ENCODE measurements at places on chromosomes 1 and 21. TPM values are rescaled to one million over a fixed set of nuclear protein-coding genes. Genes with fewer than 3 reads are reported as not detected.

- no peak for DNase-seq
Measured at GRCh38 chr1:77401384-77401783, 119.6 kb downstream of the AK5 start.

Gene CYP4A11
- not detected for total RNA-seq

Gene PLPPR4
- total RNA-seq, result 1.0 TPM

DNA sequence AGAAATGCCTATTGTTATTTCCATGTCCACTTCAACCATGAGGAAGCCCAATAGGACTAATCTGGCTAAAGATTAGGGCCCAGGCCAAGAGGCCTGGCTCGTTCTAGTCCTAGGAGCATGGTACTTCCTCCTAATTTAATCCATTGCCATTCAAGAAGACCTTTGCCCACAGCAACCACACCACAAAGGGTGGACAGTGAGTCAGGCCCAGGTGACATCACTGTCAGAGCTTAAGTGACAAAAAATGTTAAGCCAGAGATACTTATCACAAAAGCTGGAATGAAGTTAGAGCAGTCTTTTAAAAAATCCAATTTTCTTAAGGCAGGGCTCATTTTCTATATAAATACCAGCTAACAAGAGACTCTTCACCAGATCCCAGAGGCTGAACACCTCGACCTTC, at the start of gene SPRR3:
TSS of gene SPRR3 (plus strand) at position 368 of the 400 bp plus-strand sequence. CDS start 1,272 bp downstream, outside the sequence.
- no peak for DNase-seq

DNA sequence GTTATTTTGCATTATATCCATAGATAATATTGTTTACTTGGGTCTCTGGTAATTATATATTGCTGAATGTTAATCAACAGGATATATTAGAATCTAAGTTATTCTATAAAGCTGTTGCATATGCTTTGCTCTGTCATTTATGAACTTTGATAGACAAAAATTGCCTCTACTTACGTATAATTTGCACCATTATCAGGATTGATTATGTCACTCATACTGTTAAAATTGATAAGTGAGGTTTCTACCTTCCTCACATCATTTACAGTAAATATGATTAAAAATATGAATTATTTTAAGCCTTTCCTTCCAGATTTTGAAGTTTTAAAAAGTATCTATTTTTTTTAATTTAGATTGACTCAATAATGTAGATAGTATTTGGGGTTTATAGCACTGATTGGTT, 1540.4 kb upstream of the PRMT6 start:
- DNase-seq, result no peak

- no peak for DNase-seq
Measured at GRCh38 chr21:45355573-45355972, 49.4 kb upstream of the COL18A1 start.

Gene SDC3
- total RNA-seq, result 29.5 TPM

DNA sequence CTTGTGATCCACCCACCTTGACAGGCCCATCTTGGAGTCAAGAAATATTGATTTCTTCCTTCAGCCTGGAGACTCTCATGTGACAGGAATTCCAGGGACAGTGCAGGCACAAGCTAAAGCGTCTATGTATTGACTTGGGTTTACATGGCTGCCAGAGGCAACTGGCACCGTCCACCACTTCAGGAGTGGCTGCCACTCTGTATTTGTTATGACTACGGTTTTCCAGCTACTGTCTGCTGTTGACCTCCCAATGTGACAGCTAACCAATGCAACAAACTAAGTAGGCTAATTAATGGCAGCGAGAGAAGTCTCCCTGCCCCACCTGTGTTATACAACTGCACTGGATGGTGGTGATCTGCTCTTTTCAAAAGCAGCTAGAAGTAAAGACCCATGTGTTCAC, 56.9 kb downstream of the CD58 start:
- peak; percentile 51 for DNase-seq

- DNase-seq, result no peak
Measured at GRCh38 chr1:63611231-63611630, 18.0 kb downstream of the PGM1 start.

Gene SLC5A9
- not detected for total RNA-seq

- DNase-seq, result no peak
Measured at GRCh38 chr1:201069636-201070035, 42.6 kb downstream of the CACNA1S start.

Gene MYCL
- total RNA-seq, result 1.3 TPM

DNA sequence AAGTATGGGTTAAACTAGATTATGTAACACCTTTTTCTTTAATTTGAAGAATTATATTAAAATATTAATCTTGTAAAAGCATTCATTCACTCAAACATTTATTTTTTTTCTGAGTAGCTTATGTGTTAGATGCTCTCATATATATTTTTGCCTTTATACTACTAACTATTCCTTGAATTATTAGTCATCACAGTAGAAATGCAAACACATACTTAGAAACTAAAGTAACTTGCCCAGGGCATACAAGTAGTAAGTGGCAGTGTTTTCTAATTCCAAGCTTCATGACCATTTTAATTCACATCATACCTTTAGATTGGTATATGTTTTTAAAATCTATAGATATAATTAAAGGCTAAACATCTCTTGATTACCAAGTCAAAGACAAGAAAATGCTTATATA, 1271.0 kb downstream of the BRINP3 start:
- no peak for DNase-seq

- DNase-seq, result no peak
Measured at GRCh38 chr1:39842836-39843235, 40.5 kb downstream of the TRIT1 start.

Gene PGBD5
- 6.0 TPM for total RNA-seq

DNA sequence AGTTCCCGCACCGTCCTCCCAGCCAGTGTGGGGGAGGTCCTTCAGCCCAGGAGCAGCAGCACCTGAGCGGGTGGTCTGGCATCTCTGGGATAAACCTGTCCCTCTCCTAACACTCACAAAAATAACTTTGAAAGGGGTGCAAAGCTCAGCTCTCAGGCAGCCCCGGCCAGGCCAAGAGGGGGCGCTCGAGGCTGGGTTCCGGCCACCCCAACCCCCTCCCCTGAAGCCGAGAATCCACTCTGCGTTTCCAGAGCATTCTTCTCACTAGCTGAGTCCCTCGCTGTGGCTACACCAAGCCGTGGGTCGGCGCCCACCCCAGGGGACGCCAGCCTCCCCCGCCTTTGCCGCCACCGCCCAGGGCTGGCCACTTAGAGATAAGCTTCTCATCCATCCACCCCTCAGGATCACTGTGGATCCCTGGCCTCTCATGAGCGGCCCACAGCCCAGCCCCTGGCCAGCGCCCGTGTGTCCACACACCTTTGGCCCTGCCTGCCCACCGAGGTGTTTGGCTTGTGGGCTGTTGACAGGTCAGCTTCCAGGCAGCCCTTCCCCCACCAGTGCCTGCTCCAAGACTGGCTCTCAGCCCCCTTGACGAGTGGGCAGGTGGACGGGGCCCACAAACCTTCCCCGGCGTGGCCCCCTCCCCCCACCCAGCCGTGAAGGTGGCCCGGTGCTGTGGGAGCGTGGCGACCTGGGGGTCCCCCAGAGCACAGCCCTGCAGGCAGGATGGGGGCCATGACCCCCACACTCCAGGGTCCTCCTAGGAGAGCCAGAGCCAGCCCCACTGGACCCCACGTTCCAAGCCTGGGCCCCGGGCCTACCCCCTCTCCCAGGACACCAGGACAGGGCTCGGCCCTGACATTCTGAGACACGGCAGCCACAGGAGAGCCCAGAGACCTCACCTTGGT, 1.9 kb downstream of the FTCD start:
- DNase-seq, result peak; percentile 35

DNA sequence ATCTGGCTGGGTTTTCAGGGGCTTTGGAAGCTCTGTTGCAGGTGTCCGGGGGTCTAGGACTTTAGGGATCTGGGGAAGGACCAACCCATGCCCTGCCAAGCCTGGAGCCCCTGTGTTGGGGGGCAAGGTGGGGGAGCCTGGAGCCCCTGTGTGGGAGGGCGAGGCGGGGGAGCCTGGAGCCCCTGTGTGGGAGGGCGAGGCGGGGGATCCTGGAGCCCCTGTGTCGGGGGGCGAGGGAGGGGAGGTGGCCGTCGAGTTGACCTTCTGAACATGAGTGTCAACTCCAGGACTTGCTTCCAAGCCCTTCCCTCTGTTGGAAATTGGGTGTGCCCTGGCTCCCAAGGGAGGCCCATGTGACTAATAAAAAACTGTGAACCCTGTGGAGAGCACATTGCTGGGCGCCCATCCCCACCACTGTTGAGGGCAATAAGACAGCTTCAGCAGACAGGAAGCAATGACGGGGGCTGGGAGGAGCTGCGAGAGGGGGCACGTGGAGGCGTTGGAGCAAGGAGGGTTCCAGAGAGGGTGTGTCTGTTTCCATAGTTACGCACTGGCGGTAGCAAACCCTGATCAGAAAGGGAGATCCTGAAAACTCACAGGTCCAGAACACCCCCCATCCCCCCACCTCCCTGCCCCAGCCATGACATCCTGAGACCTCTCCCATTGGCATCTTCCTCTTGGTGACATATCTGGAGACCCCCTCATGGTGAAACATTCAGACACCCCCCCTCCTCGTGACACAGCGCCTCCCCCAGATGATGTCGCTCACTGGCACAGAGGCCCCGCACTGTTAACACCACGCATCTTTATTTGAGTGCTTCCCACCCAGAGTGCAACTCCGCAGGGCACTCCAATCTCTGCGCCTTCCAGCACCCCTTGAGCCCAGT, 8.4 kb downstream of the MYBPH start:
- no peak for DNase-seq

GRCh38 chr1:22878626-22879025, 94.0 kb downstream of the LACTBL1 start:
- DNase-seq, result no peak

DNA sequence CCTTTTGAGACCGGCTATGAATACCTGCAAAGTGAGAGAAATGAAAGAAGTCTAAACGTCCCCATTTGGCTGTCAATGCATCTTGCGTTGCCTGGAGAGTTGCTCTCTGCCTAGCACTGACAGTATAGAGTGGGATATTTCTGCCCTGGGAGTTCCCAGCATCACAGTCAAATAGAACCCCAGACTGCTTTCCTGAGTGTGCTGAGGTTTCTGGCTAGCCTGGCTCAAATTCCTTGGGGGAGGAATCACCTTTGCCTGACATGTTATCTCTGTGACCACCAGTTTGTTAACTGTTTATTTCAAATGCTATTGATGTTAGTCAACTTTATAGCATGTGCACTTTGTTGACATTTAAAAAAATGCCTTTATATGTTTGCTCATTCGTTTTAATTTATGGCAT, 212.0 kb upstream of the FAM78B start:
- no peak for DNase-seq

DNA sequence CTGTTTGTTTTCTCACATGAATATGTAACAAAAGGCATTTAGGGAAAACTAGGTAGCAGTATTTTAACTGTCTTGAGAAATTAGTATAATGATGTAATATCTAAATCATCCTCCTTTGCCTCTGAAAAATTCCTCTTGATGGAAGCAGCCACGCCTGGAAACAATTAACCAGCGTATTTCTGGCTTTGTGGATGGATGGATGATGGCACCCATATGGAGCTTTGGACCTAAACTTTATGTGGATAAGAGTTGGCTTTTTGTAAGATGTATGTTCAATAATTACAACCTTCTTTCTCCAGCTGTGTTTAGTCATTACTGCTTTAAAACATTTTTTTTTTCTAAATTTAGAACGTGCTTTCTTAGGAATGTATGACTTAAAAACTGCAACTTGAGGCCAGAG, 12.7 kb downstream of the CDCA8 start:
- DNase-seq, result no peak

Gene CDK18
- 127 TPM for total RNA-seq

- DNase-seq, result no peak
Measured at GRCh38 chr1:4805987-4806386, 151.6 kb downstream of the AJAP1 start.

DNA sequence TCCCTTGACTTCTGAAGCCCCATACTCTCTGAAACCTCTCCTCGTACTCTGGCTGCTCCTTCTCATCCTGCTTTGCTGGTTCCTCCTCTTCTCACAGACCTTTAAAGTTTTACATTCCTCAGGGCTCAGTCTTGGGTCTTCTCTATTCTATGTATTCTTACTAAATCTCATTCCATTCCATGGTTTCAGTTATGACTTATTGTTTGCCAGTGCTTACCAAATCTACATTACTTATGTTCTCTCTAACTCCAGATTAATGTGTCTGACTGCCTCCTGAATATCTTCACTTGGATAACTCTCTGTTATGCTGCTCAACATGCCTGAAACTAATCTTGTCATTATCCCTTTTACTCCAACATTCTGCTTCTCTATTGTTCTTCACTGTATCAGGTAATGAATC, 5.4 kb upstream of the SLC35D1 start:
- no peak for DNase-seq

Gene PCBP3
- total RNA-seq, result not detected

DNA sequence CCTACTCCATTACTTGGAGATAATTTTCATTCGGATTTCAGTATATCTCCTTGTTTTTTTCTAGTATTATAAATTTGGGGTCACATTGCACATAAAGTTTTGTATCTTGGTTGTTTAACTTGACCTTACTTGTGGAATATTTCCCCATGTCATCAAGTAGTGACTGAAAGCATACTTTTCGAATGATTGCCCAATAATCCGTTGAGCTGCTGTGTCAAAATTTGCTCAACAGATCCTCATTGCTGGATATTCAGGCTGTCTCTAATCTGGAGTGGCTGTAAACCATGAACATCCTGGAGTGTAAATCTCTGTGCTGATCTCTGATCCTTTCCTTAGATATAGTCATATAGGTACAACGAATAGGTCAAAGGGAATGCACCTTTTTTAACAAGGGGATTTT, 4.9 kb downstream of the NIPAL3 start:
- DNase-seq, result no peak

Gene TMEM59
- 371 TPM for total RNA-seq

GRCh38 chr1:2314803-2315673, 76.3 kb downstream of the MORN1 start:
- DNase-seq, result peak; percentile 82

Gene LEMD1
- total RNA-seq, result not detected

- DNase-seq, result no peak
Measured at GRCh38 chr1:3593745-3594144, 17.6 kb downstream of the MEGF6 start.

Measured in heart left ventricle (tissue), 16 donors.